SJSA1 (cell line): ENCODE measurements at places on chromosomes 11 and 22. TPM values are rescaled to one million over a fixed set of nuclear protein-coding genes. Genes with fewer than 3 reads are reported as not detected.

The LDHAL6A gene
- total RNA-seq, result not detected in 2 replicates

- peaks cover 10% of the 10 kb centered on the region; the same call in 1 of the 2 replicates for H3K27me3 ChIP-seq
- no peaks in the 10 kb centered on the region for H3K4me1 ChIP-seq
- no peaks in the 10 kb centered on the region for H3K36me3 ChIP-seq
- DNase-seq, result no peak
- H3K27ac ChIP-seq, result no peak within 1 kb of the TSS
These were observed at the start of gene DSCAML1 for GRCh38 chr11:117796872-117797529. Gene DSCAML1 (minus strand): TSS chr11:117797216. CDS start chr11:117797079, 137 bp downstream.

DNA sequence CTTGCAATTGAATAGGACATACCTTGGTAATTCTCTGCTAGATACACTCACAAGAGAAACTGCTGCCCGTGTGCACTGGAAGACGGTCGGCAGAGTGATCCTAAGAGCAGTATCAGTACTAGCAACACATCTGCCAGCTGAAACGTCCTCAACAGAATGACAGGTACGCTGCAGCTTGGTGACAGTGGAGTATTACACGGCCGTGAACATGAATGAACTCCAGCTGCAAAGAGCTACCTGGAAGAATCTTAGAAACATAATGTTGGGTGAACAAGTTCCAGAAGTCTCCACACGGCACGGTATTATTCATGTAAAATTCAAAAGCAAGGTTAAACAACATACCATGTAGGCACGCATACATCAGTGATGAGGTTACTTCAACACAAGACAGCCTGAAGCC lies 44.4 kb downstream of the TPCN2 start:
- no peak overlapping the region for H3K4me3 ChIP-seq
- no peak overlapping the region for H3K27ac ChIP-seq
- no peaks in the 10 kb centered on the region for H3K27me3 ChIP-seq
- peaks cover 15% of the 10 kb centered on the region for H3K4me1 ChIP-seq
- peaks cover 30% of the 10 kb centered on the region for H3K36me3 ChIP-seq

DNA sequence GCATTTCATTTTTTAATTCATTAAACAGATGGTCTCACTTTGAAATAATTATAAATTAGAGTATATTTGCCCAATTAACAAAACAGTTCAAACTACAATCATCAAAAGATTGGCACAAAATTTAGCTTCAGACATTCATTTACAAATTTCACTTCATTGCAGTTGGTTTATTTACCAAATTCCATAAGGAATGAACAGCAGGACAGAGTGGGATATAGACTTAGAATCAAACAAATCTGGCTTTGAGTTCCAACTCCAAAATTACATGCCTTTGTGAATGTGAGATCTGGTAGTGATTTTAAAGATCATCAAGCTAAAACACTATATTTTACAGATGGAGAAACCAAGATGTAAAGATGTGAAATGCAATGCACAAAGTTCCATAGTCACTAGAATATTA lies 310.7 kb upstream of the CNTN5 start:
- no peaks in the 10 kb centered on the region for H3K4me1 ChIP-seq
- no peaks in the 10 kb centered on the region for H3K36me3 ChIP-seq
- DNase-seq, result no peak
- H3K4me3 ChIP-seq, result no peak overlapping the region

DNA sequence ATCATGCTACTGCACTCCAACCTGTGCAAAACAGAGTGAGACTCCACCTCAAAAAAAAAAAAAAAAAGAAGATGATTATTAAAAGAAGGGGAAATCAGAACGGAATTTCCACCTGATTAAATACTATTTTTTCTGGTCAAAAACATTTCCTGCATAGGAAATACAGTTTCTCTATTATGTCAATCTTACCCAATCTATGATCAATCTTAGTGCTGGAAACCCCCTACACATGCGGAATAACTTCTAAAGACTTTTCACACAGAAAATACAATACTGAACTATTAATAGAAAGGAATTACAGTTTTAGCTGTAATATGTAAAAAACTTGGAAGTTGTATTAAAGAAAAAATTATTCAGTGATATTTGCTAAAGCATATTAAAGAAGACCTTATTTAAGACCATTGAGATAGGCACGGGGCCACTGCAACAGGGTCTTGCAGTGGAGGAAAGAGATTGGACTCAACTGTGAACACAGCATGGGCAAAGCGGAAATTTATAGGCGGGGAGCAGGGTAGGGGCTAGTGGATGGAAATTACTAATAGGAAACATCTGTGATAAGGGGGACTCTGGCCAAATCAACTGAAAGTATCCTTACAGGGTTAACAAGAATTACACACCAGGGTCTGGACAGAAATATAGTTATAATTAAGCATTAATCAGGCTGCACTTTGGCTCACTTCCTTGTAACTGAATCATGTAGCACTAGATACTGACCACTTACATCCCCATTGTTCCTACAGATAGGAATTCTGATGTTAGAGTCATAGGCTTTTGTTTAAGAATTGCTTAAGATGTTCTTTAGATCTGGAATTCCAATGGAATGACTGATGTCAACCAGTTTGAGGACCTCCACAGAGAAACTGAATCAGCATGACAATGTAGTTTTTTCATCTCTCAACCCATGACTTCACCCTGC lies 411.5 kb upstream of the DDI1 start:
- H3K27ac ChIP-seq, result peak overlapping the region; percentile 98
- no peaks in the 10 kb centered on the region for H3K27me3 ChIP-seq
- H3K4me1 ChIP-seq, result peaks cover 27% of the 10 kb centered on the region
- no peak overlapping the region for H3K4me3 ChIP-seq
- H3K36me3 ChIP-seq, result no peaks in the 10 kb centered on the region

GRCh38 chr11:31419669-31420068 lies 50.0 kb downstream of the DNAJC24 start:
- H3K36me3 ChIP-seq, result no peaks in the 10 kb centered on the region
- no peaks in the 10 kb centered on the region for H3K4me1 ChIP-seq
- no peak overlapping the region for H3K27ac ChIP-seq
- no peaks in the 10 kb centered on the region for H3K27me3 ChIP-seq
- no peak for DNase-seq

DNA sequence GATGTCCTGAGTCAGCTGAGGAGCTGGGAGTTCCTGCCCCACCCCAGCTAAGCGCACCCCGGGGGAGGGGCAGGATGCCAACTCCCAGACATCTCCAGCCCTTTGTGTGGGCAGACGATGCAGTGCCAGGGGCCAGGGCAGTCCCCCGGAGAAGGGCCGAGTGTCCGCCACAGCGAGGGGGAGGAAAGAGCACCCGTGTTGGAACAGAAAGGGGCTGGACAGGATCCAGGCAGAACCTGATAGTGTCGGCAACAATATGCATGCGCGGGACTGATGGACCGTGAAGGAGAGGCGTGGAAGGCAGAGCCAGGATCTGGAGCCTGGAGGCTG lies 1434.7 kb downstream of the BRD1 start:
- no peaks in the 10 kb centered on the region; the same call in 1 of the 2 replicates for H3K4me1 ChIP-seq
- DNase-seq, result peak; percentile 42
- no peak overlapping the region for H3K27ac ChIP-seq

DNA sequence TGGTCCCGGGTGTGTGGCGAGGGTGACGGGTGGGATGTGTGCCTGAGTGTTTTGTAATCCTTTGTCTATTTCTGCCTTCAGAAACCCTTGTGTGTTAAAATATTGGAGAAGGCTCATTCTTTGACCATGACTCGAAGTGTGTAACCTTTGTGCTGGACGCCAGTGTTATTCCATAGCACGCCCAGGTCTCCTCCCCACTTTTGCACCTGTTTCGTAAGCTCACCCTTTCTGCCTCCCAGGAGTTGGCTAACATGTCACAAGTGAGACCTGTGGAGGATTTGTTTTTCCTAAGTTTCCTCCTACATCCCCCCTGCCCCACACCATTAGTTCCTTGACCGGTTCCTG lies 382 bp downstream of the C11orf54 start:
- H3K4me3 ChIP-seq, result peak overlapping the region; percentile 73
- no peak for DNase-seq
- peaks cover 39% of the 10 kb centered on the region for H3K36me3 ChIP-seq
- no peaks in the 10 kb centered on the region for H3K27me3 ChIP-seq

- no peaks in the 10 kb centered on the region for H3K4me1 ChIP-seq
- no peak overlapping the region for H3K27ac ChIP-seq
- H3K27me3 ChIP-seq, result peaks cover 17% of the 10 kb centered on the region; the same call in 1 of the 2 replicates
- no peak overlapping the region for H3K4me3 ChIP-seq
- H3K36me3 ChIP-seq, result no peaks in the 10 kb centered on the region
These were observed 417.7 kb downstream of the MN1 start for GRCh38 chr22:27383896-27384295.

The TLCD5 gene
- total RNA-seq, result 2.6 and 4.6 TPM in 2 replicates

The PRG2 gene
- total RNA-seq, result not detected in 2 replicates

The HIC2 gene
- total RNA-seq, result 3.5 and 5.4 TPM in 2 replicates

- H3K27me3 ChIP-seq, result peaks cover 8% of the 10 kb centered on the region
- no peak overlapping the region for H3K27ac ChIP-seq
- DNase-seq, result no peak
- no peaks in the 10 kb centered on the region for H3K36me3 ChIP-seq
- no peak overlapping the region for H3K4me3 ChIP-seq
- peaks cover 7% of the 10 kb centered on the region for H3K4me1 ChIP-seq
These were observed 98.5 kb upstream of the ANO1 start for GRCh38 chr11:69979632-69980031.

DNA sequence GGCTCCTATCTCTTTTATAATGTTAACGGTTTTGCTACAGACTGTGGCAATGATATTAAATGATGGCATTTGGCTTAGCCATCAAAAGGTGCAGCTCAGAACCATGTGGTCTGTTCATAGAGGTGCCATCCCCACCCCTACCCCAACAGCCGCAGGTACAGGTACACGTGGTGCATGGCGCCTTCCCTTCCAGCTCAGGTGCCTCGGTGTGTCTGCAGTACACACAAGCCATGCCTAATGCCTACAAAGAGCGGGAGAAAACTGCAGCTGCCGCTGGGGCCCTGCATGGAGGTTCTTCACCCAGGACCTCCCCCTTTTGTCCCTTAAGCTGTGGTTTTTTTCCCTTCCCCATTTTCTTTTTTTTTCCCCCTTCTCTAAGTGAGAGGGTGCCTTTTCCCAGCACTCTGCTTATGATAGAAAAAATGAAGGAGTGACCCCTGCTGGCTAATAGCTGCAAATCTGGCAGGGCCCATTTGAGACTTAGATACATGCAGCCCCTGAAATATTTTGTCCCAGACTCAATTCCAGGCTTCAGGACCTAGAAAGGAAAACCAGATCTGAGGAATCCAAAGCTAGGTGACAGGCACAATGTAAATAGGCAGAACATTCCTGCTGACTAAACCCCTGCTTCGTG lies 6.5 kb downstream of the OR52M1 start:
- H3K4me3 ChIP-seq, result no peak overlapping the region
- H3K4me1 ChIP-seq, result no peaks in the 10 kb centered on the region
- DNase-seq, result no peak
- H3K36me3 ChIP-seq, result no peaks in the 10 kb centered on the region
- 0 out of 2 replicates have a peak, but pooled peaks cover 7% of the 10 kb centered on the region for H3K27me3 ChIP-seq
- no peak overlapping the region for H3K27ac ChIP-seq

- no peak for DNase-seq
- H3K36me3 ChIP-seq, result no peaks in the 10 kb centered on the region
- H3K27me3 ChIP-seq, result no peaks in the 10 kb centered on the region
- no peak overlapping the region for H3K27ac ChIP-seq
These were observed 408.2 kb upstream of the CCDC90B start for GRCh38 chr11:83694191-83694910.

GRCh38 chr11:30333405-30333804 lies 10.5 kb downstream of the ARL14EP start:
- H3K4me1 ChIP-seq, result no peaks in the 10 kb centered on the region
- H3K27ac ChIP-seq, result no peak overlapping the region
- no peak for DNase-seq
- H3K36me3 ChIP-seq, result peaks cover 48% of the 10 kb centered on the region

The GRM5 gene
- total RNA-seq, result not detected in 2 replicates

The OSM gene
- total RNA-seq, result not detected in 2 replicates

- peaks cover 20% of the 10 kb centered on the region for H3K27me3 ChIP-seq
- no peaks in the 10 kb centered on the region for H3K36me3 ChIP-seq
- no peak overlapping the region for H3K4me3 ChIP-seq
- no peak overlapping the region for H3K27ac ChIP-seq
- H3K4me1 ChIP-seq, result no peaks in the 10 kb centered on the region
These were observed 19.1 kb upstream of the KCNQ1OT1 start for GRCh38 chr11:2718817-2719438.

DNA sequence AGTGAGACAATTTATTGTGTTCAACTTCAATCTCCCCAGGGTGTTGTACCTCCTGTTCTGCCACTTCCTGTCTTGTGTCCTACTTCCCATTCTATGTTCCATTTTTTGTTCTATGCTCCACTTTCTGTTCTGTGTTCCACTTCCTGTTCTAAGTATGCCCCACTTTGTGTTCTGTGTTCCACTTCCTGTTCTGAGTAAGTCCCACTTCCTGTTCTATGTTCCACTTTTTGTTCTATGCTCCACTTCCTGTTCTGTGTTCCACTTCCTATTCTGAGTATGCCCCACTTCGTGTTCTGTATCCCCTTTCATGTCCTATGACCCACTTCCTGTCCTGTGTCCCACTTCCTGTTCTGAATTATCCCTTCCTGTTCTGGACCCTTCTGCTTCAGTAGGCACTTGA lies 732.7 kb downstream of the TBC1D22A start:
- no peaks in the 10 kb centered on the region for H3K36me3 ChIP-seq
- no peak overlapping the region for H3K4me3 ChIP-seq
- no peaks in the 10 kb centered on the region for H3K27me3 ChIP-seq

DNA sequence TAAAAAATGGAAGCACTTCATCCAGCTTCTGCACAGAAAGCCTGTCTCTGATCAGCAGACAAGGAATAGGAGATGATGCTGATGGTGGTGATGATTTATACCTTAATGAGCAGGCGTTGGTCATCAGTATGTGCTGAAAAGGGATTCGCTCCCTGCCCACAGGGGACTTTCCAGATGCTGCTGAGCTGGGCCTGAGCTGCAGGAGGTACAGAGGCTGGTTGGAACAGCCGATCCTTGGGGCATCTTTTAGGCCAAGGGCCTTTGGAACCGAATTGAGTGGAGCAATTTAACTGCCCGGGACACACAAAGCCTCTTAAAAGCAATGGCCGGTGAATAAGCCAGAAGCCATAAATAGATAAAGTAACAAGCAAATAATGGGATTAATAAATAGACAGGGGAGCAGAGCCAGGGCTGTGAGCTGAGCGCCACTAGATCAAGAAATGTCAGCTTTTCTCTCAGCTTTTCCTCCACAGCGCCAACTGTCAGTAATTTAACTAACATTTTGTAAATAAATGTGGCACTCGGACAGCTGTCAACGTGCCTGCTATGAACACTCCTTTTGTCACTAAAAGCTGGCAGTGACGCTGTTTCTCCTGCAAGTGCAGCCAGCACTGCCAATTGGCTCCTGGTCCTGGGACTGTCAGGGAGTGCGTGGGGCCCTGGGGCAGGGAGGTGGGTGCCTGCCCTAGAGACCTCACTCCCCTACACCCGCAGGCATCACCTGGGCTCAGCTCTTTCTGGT lies 562.3 kb downstream of the NTM start:
- no peak overlapping the region for H3K27ac ChIP-seq
- DNase-seq, result no peak
- no peaks in the 10 kb centered on the region for H3K4me1 ChIP-seq
- H3K36me3 ChIP-seq, result no peaks in the 10 kb centered on the region

DNA sequence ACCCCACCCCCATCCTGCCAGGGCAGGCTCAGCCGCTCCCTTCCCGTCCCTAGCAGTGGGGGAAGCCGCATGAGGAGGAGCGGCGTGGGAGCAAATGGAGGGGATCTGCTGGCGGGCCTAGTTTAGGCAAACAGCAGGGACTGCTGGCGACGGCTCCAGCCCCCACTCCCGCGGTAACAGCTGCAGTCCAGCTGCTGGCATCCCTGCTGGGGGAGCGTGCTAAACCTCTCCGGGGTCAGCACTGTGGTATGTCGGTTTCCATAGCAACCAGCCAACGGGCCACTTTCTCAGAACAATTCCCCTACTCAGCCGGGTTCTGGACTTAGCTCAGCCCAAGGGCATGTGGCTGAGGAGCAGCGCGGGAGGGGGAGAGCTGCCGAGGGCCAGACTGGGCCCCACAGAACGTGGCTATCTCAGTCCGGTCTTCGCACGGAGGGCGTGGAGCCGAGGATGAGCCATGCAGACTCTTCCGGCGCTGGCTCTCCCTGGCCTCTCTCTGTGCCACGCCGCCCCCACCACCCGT lies 98.8 kb downstream of the PKNOX2 start:
- H3K36me3 ChIP-seq, result no peaks in the 10 kb centered on the region
- no peak overlapping the region for H3K4me3 ChIP-seq
- no peaks in the 10 kb centered on the region for H3K27me3 ChIP-seq
- H3K4me1 ChIP-seq, result peaks cover 10% of the 10 kb centered on the region
- peak; percentile 64 for DNase-seq
